ENCODE measurements at places on chromosomes 5 and 9.

- DNase-seq: no peak
Observed at GRCh38 chr9:121735065-121735792, 83.8 kb downstream of the DAB2IP start.

DNA sequence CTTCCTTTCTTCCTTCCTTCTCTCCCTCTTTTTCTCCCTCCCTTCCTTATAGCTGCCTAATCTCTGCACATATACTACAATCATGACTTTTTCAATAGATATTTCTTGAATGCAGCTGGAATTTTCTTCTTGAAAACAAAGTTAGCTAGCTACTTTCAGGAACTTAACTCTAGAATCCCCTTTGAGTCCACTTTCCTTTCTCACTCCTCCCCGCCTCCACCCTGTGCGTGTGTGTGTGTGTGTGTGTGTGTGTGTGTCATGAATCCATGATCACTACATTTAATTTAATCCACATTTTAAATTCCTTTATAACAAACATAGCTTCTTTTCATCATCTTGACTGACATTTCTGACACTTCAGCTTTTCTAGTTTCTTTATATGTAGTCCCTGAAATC is 167.5 kb upstream of the KLF9 start:
- no peak for DNase-seq

- DNase-seq: no peak
Observed at GRCh38 chr5:174982485-174982884, 258.1 kb downstream of the MSX2 start.

- DNase-seq: no peak
Observed at GRCh38 chr5:124605541-124605940, 140.9 kb downstream of the ZNF608 start.

DNA sequence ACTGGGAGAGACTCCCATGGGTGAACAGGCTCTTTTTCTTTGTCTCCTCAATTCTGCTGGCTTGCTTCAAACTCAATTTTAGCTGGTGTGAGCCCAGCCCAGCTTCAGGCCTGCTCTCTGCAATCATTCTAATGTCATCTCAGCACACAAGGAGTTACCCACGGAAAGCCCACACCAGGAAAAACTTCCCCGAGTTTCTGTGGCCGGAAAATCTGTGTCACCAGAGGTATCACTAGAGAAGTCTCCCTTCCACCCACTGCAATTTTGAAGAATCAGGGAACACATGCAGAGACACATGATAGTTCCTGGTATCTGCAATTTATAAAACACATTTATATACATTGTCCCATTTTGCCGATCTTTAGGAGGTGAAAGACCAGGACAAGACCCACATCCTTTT is 13.5 kb upstream of the NDFIP1 start:
- no peak for DNase-seq

GRCh38 chr5:4636378-4636777 is 503.8 kb upstream of the ADAMTS16 start:
- no peak for DNase-seq

DNA sequence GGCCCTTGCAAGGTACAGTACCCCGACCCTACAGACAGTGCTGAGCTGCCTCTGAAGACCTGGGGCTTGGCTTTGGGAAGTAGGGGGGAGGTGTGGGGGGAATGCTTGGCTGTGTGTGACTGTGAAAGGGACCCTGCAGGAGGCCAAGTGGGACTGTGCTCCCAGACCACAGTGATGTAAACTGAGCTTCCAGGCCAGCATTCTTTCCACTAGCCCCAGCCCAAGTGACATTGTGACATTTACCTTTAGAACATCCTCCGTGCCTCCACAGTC is 31.2 kb downstream of the HMCN2 start:
- DNase-seq: no peak

GRCh38 chr5:72222521-72222920 is 97.5 kb downstream of the MRPS27 start:
- no peak for DNase-seq

- no peak for DNase-seq
Observed at GRCh38 chr5:117252566-117252965, 677.9 kb upstream of the SEMA6A start.

GRCh38 chr9:34633851-34634550 is 3.6 kb downstream of the SIGMAR1 start:
- no peak for DNase-seq

- DNase-seq: no peak
Observed at GRCh38 chr9:89919171-89919681, 314.4 kb downstream of the GADD45G start.

- DNase-seq: no peak
Observed at GRCh38 chr9:113656771-113657670, 193.5 kb downstream of the RGS3 start.

- DNase-seq: no peak
Observed at GRCh38 chr5:133401731-133402347, 210.5 kb downstream of the FSTL4 start.

DNA sequence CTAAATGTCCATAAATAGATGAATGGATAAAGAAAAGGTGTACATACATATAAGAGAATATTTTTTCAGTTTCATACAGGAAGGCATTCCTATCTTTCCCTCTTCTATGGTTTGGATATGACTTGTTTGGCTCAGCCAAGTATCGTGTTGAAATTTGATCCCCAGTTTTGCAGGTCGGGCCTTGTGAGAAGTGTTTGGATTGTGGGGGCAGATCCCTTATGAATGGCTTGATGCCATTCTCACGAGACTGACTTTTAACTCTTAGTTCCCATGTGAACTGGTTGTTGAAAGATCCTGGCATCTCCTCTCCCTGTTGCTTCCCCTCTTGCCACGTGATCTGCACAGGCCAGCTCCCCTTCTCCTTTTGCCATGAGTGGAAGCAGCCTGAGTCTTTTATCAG is 421.1 kb upstream of the FTMT start:
- no peak for DNase-seq

- no peak for DNase-seq
Observed at GRCh38 chr9:35395706-35396101, 94.2 kb upstream of the RUSC2 start.

- DNase-seq: peak; percentile 65
Observed at GRCh38 chr9:134325813-134326723, at the start of gene RXRA. TSS of gene RXRA (plus strand) at chr9:134326455. CDS start at chr9:134326632, 177 bp downstream.

DNA sequence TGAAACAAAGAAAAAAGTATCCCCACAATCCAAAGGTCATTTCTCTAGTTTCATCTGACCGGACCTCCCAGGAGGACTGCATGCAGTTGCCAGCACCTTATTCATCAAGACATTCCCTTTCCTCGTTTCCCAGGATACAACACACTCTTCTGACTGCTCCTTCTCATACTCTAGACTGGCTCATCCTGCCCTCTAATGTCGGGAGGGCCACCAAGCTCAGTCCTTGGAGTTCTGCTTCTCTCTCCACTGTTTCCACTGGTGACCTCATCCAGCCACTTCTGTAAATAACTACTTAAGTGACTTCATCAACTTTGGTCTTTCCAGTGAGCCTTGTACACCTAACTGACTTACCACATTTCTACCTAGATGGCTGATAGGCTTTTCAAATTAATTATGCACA is 179.1 kb downstream of the EPB41L4A start:
- DNase-seq: no peak

GRCh38 chr9:33354651-33355211 is 47.6 kb downstream of the AQP7 start:
- DNase-seq: peak; percentile 59

DNA sequence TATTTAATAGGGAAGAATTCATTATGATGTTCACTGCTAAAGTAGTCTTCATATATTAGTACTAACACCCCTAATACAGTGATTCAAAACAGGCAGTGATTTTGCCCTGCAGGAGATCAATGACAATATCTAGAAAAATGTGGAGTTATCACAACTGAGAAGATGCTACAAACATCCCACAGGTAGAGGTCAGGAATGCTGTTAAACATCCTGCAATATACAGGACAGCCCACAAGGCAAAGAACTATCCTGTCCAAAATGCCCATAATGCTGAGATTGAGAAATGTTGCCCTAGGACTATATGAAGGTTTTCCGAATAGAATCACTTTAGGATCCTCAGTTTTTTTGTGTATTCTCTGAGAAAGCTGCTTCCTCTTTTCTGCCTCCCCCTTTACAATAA is 15.3 kb downstream of the RORB start:
- no peak for DNase-seq

GRCh38 chr5:12093586-12093985 is 189.3 kb upstream of the CTNND2 start:
- no peak for DNase-seq

GRCh38 chr9:19030899-19031298 is 2.1 kb downstream of the SAXO1 start:
- DNase-seq: no peak

DNA sequence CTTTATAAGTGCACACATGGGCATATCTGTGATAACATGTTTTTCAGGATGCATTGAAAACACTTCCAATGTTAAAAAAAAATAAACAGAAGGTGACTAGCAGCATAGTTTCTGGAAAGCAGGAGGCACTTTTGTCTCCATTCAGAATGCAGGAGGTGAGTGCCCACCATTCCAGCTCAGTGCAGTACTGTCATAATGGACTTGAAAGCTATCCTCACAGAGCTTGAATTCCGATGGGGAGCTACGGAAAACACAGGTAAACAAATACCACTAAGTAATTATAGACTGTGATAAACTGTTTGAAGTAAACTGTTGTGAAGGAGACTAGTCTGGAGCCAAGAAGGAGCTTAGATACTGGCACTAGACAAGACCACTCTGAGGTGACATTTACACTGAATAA is 9.9 kb downstream of the FBN2 start:
- DNase-seq: no peak

DNA sequence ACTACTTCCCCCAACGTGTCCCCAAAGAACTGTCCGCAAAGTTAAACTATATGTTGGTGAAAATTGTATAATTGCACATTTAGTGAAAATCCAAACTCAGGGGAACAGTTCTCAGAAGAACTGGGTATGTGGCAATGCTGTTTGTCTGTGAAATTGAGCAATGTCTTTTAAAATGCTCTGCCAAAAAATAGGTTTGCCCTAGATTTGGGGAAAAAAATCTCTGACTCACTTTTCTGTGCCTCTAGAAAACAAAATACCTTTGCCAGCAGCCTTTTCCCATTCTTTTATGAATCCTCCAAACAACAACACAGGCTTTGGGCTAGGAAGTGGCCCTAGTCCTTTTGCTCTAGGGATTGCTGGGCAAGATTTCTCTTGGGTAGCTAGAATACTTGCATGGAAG is 37.4 kb upstream of the ZNF608 start:
- no peak for DNase-seq

GRCh38 chr9:134553061-134553891 is 88.3 kb upstream of the COL5A1 start:
- DNase-seq: no peak

- DNase-seq: no peak
Observed at GRCh38 chr5:158601118-158601517, 498.6 kb downstream of the EBF1 start.

GRCh38 chr9:133987446-133987788 is 4.7 kb downstream of the VAV2 start:
- DNase-seq: no peak

- DNase-seq: no peak
Observed at GRCh38 chr9:131670247-131671132, 69.4 kb downstream of the RAPGEF1 start.

- DNase-seq: no peak
Observed at GRCh38 chr9:93321220-93321610, 130.3 kb upstream of the FAM120A start.

GRCh38 chr5:149623473-149623872 is 42.2 kb downstream of the ARHGEF37 start:
- DNase-seq: no peak

DNA sequence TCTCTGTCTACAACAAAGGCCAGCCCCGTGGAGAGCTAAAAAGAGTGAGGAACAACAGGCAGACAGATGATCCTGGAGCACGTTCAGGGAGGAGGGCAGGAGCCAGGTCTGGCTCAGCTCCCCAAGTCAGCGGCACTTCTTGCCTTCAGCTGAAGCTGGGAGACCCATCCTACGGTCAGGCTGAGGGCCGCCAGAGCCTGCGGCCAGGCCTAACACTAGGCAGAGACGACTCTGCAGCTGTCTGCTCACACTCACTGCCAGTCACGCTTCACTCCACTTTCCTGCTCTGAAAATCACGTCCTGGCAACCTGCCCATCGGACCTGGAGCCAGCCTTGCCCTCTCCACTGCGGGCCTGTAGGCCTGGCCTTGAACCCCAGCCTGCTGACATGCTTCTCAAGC is 160.9 kb upstream of the LHFPL2 start:
- no peak for DNase-seq

- DNase-seq: no peak
Observed at GRCh38 chr5:35096216-35096615, 48.5 kb upstream of the AGXT2 start.

Data from AG04450 (cell line).